Putamen (tissue), 1 donor: ENCODE measurements at places on chromosomes 6 and 20.

DNA sequence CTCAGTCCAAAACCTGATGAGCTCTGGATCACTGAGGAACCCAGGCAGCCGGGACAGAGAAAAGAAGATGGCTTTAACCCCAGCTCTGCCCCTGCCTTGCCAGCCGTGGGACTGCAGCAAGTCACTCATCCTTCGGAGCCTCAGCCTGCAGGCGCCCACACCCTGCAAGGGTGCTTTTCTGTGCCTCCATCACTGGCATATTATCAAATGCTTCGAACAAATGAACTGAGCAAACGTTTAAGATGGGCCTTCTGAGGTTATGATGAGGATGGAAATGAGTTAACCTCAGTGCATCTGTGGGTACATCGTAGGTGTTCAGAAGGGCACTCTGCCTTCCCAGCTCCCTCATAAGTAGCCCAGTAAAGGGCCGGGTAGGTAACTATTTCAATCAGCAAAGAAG, 79.0 kb downstream of the NFATC2 start:
- DNase-seq, result no peak

- DNase-seq, result no peak
Measured at GRCh38 chr6:138546733-138547185, 47.5 kb upstream of the NHSL1 start.

DNA sequence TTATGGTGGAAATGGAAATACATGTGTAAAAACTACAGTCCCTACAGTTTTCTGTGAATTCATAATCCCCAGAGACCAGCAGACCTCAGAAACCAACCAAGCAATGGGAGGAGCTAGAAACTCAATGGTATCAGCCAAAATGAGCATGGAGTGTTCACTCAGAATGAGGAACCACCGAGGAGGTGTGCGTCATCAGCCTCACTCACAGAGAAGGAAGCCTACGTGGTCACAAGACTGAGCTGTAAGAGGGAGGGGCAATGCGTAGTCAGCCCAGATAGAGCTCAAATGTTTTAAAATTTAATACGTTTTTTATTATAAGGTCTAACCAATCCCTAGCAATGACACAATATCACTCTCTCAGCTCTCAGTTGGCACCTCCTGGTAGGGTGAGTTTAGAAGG, 17.4 kb downstream of the MYLK4 start:
- DNase-seq, result peak; percentile 42

DNA sequence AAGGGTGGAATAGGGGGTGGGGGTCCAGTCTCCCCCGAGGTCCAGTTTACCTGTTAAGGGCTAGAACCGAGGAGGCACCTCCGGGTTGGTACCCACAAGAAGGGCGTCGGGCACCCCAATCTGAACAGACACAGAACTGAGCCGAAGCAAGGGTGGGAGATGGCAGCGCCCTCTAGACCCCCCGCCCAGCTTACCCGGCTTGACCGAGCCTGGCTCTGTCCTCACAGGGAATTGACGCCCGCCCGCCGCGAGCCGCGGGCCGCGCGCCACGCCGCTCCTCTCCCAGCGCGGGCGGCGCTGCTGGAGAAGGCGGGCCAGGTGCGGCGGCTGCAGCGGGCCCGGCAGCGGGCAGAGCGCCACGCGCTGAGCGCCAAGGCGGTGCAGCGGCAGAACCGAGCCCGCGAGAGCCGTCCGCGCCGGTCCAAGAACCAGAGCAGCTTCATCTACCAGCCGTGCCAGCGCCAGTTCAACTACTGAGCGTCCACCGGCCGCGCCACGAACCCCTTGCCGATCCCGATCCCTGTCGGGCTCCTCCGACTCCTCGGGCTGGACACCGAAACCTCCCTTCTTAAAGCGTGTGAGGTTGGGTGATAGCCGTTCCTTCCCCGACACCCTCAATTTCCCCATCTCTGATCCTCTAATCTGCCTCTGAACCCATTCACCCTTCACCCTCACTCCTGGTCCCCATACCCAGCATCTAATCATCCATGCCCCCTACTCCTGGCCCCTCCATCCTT, 5.9 kb downstream of the TP53INP2 start:
- peak; percentile 80 for DNase-seq

DNA sequence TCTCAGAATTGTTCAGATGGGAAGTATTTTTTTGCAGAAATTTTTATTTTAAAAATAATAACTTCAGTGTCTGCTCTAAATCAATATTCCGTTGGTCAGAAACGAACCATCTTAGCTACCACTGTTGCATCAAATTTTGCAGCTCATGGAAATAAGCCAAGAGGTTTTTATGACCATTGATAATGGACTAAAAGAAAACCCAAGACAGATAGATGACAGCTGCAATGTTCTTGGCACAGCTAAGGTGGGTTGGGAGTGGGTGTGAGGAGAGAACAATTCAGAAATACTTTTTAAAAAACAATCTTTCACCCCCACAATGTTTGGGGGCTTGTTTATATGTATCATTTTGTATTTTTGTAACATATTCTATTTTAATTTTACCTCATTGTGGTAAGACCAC, 121.1 kb downstream of the PDE7B start:
- DNase-seq, result no peak
